ENCODE measurements at places on chromosomes 6 and 20. TPM values are rescaled to one million over a fixed set of nuclear protein-coding genes. Genes with fewer than 3 reads are reported as not detected.

RWDD2A gene
- total RNA-seq: 0.60 TPM

GRCh38 chr6:167669870-167670802 is 156.6 kb upstream of the AFDN start:
- no peak for DNase-seq

PRR18 gene
- 0.76 TPM for total RNA-seq

TMC2 gene
- not detected for total RNA-seq

GRCh38 chr6:161215876-161216615 is 57.8 kb downstream of the AGPAT4 start:
- no peak for DNase-seq

BPI gene
- 0.11 TPM for total RNA-seq

PTCRA gene
- not detected for total RNA-seq

ZNF165 gene
- 0.08 TPM for total RNA-seq

DNA sequence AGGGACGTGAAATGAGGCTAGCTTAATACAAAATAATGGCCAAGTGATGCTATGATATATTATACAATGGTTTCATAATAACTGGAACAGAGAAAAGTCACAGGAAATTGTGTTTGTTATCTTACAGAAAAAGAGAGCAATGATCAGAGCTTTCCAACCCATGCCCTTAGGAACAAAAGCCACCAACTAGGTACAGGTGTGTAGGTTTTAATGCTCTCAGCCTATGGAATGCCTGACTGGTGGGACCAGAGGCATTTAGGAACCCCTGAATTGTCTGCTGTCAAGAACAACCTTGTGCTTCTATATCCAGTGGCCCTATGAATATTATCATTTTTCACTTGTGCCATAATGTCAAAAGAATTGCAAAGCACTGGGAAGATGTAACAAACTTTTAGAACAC is 133.0 kb upstream of the RUNX2 start:
- no peak for DNase-seq

- no peak for DNase-seq
Measured at GRCh38 chr6:54074578-54075195, 36.6 kb upstream of the MLIP start.

- DNase-seq: peak; percentile 87
Measured at GRCh38 chr6:52547647-52548352, 29.1 kb downstream of the TRAM2 start.

GRCh38 chr6:54758340-54758739 is 88.2 kb upstream of the FAM83B start:
- no peak for DNase-seq

DNA sequence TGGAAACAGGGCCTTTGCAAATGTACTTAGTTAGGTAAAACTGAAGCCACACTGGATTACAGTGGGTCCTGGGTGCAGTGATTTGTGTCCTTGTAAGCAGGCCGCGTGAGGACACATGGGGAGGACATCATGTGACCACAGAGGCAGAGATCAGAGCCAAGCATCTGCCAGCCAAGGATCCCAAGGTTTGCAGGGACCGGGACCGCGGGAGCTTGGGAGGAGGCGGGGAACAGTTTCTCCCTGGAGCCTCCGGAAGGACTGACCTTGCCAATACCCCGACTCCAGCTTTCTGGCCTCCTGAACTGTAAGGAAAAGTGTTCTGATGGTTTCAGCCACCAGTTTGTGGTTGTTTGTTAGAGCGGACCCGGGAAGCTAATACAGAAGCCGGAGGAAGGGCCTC is 500.9 kb downstream of the PREX1 start:
- no peak for DNase-seq

DNA sequence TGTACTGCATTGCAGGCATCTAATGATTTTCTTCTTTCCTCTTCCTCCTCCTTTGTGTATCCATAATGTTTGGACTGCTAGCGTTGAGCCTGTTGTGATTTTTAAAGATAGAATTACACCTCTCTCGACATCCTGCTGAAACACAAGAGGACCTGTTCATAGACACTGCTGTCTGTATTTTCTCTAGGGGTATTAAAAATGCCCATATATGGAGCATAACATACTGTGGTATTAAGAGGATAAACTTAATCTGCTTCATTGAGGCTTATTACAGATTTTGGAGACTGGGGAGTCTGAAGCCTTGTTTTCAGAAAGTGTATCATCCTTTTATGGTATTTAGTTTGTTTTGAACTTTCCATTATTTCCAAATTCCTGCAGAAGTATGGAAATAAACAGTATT is 414.3 kb downstream of the CDKAL1 start:
- DNase-seq: no peak

GCLC gene
- 23.0 TPM for total RNA-seq

DNA sequence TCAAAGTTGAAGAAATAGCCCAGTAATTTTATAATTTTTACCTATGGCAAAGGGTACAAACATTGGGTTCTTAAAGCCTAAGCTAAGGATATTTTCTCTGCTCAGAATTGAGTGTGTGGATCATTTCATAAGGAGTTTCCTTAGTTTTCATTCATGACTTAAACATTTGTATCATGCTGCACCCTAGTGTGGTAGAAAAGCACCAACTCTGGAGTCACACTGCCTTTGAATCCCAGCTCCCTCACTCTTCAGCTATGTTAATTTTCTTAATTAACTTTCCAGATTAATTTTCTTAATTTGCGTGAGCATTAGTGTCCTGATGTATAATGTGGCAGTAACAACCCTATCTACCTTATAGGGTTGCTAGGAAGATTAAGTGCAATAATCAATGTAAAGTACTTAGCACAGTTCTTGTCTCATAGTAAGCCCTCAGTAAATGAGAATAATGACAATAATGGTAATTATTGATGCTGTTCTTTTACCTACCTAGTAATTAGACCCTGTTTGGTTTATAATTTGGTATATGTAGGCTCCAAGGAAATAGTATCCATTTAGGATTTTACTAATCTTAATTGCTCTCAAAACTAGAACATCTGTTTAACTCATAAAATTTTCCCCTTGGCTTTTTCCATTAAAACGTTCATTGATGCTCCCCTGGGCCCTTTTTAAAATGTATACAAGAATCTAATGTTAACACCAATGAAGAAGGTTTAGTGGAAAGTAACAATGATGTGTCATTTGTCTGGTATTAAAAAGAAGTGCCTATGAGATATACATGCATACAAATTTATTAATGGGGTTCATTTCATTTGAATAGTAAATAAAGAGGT is 31.6 kb downstream of the DSE start:
- DNase-seq: no peak

All from SJSA1 (cell line).